Cortex of kidney (tissue), 1 donor: ENCODE measurements at places on chromosomes 2 and 18.
A peak's percentile ranks its signal among the peaks of the same experiment; 100 is the strongest.

- no peak for DNase-seq
Measured at GRCh38 chr2:96137321-96138178, 752 bp downstream of the ASTL start.

- no peak for DNase-seq
Measured at GRCh38 chr2:229821316-229821715, 100.5 kb downstream of the TRIP12 start.

DNA sequence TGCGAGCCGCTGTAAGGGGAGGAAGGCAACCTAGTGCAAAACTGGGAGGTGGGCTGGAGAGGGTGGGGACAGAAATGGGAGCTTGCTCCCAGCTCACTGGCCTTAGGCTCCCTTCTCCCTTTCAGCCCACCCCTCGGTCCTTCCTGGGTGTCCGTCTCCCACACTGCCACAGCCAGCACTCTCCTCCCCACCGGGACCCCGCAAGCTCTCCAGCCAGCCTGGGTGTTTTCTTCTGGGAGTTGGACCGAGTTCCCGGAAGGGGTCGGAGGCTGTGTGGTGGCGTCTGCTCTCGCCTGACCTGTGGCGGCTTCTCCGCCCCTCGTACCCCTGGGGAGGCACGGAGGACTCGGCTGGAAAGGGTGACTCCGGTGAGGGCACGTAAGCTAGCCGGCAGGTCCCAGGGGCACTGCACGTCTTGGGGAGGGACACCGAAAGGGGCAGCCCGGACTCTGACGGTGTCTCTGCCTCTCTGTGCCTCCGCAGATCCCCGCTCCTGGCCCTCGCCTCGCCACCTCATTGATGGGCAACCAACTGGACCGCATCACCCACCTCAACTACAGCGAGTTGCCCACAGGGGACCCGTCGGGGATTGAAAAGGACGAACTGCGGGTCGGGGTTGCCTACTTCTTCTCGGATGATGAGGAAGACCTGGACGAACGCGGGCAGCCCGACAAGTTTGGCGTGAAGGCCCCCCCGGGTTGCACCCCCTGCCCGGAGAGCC lies 1.1 kb downstream of the LRATD1 start:
- DNase-seq, result peak; percentile 16

DNA sequence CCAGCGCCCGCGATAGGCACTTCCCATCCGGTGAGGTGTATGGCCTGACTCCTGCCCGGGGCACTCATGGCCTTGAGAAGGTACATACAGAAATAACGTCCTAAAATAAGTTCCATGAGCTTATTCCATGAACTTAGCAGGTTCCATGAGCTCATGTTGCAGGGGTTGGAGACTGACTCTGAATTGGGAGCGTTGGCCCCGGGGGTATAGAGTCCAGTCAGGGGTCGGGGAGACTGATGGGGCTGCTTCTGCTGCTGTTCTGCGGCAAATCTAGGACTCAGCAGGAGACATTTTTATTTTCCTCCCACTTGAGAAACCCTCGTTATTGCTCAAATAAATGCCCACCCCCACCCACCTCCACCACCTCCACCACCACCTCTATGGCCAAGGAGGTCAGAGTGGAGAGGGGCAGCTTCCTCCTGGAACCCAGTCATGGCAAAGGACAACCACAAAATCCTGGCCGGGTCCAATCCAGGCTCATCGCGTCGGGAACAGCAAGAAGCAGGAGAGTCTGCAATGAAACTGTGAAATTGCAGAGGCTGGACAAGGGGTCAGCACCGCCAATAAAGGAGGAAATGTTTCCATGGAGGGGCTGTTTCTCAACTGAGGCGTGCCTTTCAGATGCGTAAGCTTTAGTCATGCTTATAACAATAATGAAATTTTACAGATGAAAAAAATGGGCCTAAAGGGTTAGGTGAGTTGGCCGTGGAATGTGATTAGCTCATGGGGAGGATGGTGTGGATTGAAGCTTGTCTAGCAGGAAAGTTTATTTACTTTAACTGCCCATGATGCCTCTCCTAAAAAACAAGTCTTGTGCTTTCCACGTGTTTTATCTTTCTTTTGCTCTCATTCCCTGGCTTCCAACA lies 136.6 kb upstream of the ALKAL2 start:
- no peak for DNase-seq

DNA sequence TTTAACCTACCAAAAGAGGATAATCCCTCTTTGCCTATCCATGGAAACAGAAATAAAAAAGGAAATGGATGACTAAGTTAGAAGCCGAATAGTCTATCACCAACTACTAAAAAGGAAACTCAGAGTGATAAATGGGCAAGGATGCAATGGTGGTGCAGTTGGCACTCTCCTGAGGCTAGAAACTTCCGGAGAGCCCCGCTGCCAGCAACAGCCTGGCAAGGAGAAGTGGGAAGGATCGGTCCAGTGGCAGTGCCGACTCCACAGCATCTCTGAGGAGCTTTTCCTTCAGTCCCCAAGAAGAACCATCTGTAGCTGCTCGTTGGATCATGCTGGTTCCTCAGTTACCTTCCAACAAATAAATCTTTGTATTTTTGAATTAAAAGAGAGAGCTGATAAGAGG lies 74.7 kb downstream of the DPP4 start:
- DNase-seq, result no peak

- DNase-seq, result no peak
Measured at GRCh38 chr2:193693758-193694157, 1499.0 kb upstream of the TMEFF2 start.

DNA sequence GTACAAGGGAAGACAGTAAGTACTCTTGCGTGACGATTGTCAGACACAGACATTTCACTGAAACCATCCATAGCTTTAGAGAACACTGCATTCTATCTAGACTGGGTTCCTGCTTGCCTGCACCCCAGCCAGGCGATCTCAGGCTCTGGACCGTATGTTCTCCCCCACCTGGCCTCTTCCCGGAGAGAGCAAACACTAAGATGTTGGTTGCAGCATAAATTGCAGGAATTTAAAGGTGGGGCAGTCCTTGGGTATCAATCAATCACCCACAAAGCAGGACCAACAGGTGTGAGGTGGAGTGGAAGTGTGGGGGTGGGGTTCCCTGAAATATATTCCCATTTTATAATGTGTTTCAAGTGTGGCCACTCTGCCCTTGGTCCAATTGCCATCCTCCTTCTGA lies 103.6 kb upstream of the TGFA start:
- DNase-seq, result no peak

DNA sequence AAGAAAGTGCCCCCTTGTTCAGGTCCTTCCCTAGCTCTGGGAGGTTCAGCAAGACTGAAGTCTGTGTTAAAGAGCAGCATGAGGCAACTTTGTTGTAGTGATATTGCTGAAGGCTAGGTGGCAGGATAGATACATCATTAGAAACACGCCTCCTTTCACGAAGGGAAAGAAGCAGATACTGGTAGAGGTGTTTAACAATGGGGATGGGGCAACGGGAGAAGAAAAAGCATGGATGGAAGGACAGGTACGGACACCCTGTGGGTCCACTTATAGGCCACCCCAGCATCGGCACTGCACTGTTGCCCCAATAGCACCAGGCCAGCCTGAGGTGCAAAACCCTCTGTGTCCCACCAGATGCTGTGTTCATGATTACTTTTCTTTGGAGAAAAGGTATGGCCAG lies 3.5 kb upstream of the IGFBP5 start:
- no peak for DNase-seq

GRCh38 chr2:186459009-186459408 lies 27.1 kb upstream of the ZC3H15 start:
- DNase-seq, result no peak

- DNase-seq, result no peak
Measured at GRCh38 chr2:128272601-128273468, 45.8 kb downstream of the HS6ST1 start.

DNA sequence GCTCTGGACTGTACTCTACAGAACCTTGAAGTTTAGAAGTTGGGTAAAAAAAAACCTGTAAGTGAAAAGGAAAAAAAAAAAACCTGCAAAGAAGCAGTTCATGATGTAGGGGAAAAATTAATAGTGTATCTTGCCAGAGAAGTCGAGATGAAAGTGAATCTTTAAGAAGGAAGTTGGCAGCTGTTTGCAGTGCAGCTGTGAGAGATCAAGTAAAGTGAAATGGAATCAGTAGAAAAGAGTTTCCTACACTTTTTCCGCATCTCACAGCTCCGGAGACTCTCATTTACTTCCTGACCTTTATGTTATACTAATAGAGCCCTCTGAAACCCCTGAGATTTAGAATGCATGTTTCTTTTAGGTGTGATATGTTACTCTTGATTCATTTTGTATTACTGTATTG lies 19.2 kb downstream of the RNMT start:
- DNase-seq, result no peak

- no peak for DNase-seq
Measured at GRCh38 chr18:48816554-48816953, 134.2 kb downstream of the SMAD7 start.

DNA sequence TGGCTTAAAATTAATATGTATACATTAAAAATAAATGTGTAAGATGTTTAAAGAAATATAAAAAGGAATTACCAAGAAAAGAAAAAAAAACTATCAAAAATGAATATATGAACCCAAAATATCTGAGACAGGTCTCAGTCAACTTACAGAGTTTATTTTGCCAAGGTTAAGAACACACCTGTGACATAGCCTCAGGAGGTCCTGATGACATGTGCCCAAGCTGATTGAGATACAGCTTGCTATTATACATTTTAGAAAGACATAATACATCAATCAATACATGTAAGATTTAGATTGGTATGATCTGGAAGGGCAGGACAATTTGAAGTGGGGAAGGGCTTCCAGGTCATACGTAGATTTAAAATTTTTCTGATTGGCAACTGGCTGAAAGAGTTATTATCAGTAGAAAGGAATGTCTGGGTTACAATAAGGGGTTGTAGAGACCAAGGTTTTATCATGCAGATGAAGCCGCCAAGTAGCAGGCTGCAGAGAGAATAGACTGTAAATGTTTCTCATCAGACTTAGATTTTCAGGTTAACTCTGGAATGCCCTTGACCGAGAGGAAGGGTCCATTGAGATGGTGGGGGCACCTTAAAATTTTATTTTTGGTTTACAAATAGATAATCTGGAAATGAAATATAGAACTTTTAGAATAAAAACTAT lies 74.7 kb downstream of the EXOC6B start:
- DNase-seq, result no peak

DNA sequence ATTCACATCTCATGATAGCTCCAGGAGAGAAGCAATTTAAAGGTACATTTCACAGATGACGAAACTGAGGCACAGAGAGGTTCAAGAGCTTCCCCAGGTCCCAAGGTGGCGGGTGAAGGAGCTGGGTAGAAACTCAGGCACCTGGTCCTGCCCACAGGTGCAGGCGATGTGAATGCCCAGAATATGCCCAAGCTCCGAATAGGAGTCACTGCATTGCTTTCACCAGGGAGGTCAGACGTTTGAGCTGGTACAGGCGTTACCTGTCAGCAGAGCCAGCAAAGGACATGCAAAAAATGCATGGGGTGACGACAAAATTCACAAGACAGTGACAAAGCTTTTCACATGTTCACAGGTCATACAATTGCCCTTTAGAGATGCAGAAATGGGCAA lies 247.9 kb downstream of the HDAC4 start:
- DNase-seq, result no peak

GRCh38 chr2:102112692-102113665 lies 29.6 kb upstream of the IL1R1 start:
- DNase-seq, result no peak

DNA sequence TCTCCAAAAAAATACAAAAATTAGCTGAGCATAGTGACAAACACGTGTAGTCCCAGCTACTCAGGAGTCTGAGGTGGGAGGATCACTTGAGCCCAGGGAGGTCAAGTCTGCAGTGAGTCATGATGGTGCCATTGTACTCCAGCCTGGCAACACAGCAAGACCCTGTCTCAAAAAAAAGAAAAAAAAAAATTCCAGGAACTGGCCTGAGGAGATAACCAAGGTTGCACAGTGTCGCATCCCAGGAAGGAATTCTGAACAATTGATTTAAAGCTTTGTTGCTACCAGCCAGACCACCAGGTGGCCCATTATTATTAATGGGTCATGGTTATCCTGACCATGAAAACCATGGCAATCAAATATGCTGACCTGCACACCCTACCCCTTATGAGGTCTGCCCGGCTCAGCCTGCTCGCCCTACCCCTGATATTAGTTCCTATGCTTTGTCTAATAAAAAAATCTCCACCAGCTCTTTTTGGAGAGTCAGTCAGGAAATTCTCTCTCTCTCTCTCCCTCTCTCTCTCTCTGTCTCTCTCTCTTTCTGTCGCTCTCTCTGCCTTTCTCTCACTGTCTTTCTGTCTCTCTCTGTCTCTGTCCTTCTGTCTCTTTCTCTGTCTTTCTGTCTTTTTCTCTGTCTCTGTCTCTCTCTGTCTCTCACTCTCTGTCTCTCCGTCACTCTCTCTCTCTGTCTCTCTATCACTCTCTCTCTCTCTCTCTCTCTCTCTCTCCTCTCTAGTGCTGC lies 73.7 kb downstream of the NCAPH start:
- no peak for DNase-seq

GRCh38 chr2:168790226-168790902 lies 12.1 kb upstream of the NOSTRIN start:
- no peak for DNase-seq

DNA sequence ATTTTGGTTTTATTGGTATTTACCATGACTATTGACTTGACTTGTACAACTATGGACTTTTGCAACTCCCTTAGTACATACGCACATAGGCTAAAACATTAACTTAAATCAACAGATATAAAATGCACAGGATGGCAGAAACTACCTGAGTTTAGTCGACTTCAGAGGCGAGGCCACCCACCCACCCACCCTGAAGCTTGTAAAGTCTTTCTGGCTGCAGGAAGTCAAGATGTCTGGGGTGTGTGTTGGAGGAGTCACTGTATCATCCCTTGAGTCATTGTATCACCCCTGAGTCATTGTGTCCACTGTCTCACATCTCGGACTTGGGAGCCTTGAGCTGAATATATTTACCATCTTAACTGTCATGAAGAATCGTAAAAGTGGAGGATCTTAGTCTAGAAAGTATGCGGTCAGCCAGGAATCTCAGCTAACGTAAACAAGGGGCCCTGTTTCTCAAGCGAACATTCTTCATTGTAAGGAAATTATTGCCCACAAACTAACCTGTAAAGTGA lies 140.0 kb upstream of the ST6GAL2 start:
- no peak for DNase-seq

- no peak for DNase-seq
Measured at GRCh38 chr2:43288417-43289305, 62.3 kb upstream of the ZFP36L2 start.

DNA sequence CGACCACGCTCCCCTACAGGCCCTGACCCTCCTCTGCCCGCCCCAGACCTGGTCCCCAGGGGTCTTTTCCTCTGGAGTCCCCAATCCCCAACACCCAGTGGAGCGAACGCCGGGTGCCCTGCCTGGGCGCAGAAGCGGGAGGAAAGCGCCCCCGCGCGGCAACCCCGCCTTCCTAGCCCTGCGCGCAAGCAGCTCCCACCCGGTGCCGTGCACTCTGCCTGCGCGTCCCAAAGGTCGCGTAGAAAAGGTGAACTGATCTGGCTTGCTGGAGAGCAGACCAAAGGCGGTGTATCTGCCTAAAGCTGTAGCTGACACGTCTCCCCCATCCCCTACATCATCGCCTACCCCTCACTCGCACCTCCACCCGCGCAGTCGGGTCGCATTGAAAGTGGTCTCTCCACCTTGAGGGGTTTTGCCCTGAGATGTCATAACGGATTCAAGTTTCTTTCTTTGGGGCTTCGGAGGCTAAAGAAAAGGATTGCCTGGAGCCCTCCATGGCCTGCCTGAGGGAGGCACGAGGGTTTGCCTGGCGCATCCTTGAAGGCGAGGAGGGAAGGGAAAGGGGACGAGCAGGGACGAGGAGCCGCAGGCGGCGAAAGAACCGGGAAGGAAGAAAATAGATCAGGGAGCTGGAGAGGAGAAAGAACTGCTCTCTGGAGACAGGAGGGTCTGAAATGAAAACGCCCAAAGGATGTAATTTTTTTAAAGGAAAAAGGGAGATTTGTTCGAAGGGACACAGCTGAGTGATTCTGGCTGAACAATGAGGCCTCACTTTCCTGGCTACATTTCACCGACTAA lies 5.8 kb downstream of the GAD1 start:
- DNase-seq, result no peak
